ENCODE measurements at places on chromosomes 2 and 18. TPM values are rescaled to one million over a fixed set of nuclear protein-coding genes. Genes with fewer than 3 reads are reported as not detected.

- no peak for DNase-seq
Measured at GRCh38 chr2:134508391-134508790, 210.4 kb downstream of the TMEM163 start.

The DSG4 gene
- not detected for total RNA-seq

GRCh38 chr2:224310943-224311625, 90.8 kb downstream of the FAM124B start:
- no peak for DNase-seq

DNA sequence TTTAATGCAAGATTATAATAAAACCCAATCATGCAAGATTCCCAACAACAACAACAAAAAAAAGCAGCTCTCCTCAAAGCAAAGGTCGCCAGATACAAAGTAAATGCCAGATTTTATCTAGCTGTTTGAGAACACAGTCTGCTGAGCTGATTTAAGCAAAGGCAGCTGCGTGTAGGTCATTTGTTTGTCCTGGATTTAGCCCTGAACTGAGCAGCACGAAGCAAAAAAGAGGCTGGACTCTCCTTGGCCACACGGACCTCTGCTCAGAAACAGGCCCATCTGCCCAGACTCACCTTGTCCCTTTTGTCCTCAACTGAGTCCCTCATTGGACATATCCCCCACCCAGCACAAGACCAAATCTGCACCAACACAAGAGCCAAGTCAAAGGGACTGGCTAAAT, 91.5 kb downstream of the PID1 start:
- no peak for DNase-seq

DNA sequence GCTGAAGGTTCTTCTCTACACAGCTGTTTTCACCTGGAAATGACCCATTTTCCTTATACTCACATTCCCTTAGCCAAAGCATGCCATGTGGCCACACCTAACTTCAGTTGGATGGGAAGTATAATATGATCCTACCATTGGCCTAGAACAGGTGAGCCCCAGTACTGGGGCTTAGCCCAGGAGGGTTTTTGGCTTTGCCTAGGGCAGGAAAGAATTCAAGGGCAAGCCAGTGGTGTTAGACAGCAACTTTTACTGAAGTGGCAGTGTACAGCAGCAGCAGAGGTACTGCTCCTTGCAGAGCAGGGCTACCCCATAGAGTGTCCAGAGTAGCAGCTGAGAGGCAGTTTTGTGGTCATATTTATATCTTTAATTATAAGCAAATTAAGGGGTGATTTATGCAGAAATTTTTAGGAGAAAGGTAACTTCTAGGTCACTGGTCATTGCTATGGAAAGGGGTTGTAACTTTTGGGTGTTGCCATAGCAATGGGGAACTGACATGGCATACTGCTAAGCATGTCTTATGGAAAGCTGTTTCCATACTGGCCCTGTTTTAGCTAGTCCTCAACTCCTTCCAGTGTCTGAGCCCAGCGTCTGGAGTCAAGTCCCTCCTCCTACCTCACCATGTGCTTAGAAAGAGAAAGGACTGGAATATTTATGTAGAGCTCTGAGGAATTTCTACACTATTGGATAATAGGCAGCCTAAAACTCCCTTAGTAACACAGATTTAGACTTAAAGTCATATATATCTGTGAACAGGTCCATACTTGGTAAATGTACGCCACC, 109.0 kb upstream of the DTNA start:
- no peak for DNase-seq

- no peak for DNase-seq
Measured at GRCh38 chr2:57880446-57880845, 166.2 kb upstream of the VRK2 start.

DNA sequence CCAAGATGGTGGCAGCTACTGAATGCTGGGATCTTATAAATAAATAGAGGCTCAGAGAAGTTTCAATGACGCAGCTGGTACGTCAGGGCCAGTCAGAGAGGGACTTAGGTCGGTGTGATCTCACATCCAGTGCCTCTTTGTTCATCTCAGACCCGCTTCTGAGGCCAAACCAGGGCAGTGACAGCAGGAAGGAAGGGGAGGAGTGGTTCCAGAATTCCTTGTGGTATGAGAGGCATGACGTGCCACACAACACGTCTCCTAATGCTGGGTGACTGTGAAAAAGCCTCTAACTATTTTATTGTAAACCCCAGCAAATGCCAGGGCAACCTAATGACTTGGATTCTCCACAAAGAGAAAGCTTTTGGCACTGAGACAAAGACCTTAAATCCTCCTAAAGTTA, 423.3 kb downstream of the LPIN1 start:
- DNase-seq, result peak; percentile 13

GRCh38 chr2:44354761-44355160, 6.5 kb downstream of the PREPL start:
- no peak for DNase-seq

- peak; percentile 91 for DNase-seq
Measured at GRCh38 chr2:38508311-38509039, 94.3 kb downstream of the HNRNPLL start.

- no peak for DNase-seq
Measured at GRCh38 chr2:76288598-76288997, 577.9 kb upstream of the GCFC2 start.

GRCh38 chr2:69291004-69291650, 95.9 kb downstream of the GFPT1 start:
- DNase-seq, result no peak

The SLC9A4 gene
- total RNA-seq, result not detected

- DNase-seq, result no peak
Measured at GRCh38 chr2:164363646-164364045, 257.6 kb downstream of the GRB14 start.

DNA sequence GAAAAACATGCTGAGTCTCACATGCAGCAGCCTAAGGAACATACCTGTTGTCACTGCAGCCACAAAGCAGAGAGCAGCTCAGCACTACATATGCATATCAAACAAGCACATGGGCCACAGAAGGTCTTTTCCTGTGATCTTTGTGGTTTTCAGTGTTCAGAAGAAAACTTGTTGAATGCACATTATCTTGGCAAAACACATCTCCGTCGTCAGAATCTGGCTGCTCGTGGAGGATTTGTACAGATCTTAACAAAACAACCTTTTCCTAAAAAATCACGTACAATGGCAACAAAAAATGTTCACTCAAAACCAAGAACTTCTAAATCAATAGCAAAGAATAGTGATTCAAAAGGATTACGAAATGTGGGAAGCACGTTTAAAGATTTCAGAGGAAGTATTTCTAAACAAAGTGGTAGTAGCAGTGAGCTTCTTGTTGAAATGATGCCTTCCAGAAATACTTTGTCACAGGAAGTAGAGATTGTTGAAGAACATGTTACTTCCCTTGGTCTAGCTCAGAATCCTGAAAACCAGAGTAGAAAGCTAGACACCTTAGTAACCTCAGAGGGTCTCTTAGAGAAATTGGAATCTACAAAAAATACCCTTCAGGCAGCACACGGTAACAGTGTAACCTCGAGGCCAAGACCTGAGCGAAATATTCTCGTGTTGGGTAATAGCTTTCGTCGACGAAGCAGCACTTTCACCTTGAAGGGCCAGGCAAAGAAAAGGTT, 34.1 kb downstream of the ZNF407 start:
- no peak for DNase-seq

- no peak for DNase-seq
Measured at GRCh38 chr2:8654483-8654882, 27.4 kb upstream of the ID2 start.

DNA sequence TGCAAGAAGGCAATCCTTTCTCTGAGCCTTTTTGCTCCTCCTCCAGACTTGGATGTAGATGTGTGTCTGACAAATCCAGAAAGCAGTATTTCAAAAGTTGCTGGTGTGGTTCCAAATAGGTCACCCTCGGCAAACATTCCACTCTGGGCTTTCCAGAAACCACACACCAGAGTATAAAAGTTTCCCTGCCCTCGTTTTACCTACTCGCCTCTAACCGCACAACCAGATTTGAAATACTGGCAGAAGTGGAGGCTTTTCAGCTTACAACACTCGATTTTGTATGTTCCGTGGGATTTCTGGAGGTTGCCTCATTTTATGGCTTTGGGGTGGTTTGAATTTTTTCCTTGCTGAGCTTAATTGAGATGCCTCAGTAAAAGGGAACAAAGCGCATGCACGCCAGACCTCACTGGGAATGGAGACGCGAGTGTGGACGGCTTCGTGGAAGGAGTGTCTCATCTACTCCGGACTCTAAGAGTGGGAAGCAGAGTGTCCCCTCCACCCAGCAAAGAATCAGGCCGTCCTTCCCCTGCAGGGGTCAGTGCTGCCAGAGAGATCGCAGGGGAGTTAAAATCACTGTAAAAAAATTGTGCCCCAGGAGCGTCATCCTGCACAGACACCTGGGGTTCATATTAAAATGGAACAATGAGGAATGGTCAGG, 44.0 kb upstream of the RPL31 start:
- DNase-seq, result no peak

DNA sequence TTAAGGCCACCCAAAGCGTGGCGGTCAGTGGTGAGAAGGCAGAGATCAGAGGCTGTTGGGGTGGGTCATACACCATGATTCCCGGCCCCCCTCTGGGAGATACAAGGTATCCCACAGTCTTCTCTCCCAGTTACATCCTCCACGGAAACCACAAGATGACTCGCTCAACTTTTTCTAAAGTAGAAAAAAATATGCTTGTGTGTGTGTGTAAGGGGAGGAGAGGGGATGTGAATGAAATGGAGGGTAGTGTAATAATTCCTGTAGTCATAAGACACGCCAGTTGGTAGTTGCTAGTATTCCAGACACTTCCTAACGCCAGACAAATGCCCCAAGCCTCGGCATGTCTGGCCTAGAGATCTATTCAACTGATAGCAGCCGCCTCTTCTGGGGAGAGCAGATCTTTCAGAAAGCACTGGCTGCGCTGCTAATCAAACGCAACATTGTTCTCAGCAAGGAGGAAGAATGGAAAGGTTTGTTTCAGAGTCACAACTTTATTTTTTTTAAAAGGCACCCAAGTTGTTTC, 143.5 kb downstream of the TGIF1 start:
- no peak for DNase-seq

DNA sequence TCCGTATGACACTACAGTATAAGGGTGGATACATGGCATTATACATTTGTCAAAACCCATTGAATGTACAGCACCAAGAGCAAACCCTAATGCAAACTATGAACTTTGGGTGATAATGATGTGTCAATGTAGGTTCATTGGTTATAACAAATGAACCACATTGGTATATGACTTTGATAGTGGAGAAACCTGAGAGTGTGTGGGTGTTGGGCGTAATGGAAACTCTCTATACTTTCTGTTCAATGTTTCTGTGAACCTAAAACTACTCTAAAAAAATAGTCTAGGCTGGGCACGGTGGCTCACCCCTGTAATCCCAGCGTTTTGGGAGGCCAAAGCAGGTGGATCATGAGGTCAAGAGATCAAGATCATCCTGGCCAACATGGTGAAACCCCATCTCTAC, 6.5 kb upstream of the ACTG2 start:
- no peak for DNase-seq

The NYAP2 gene
- total RNA-seq, result not detected

The MROH2A gene
- total RNA-seq, result not detected

GRCh38 chr2:102615620-102616436, 3.5 kb upstream of the SLC9A2 start:
- peak; percentile 65 for DNase-seq
